ENCODE measurements at places on chromosomes 3 and 15. TPM values are rescaled to one million over a fixed set of nuclear protein-coding genes. Genes with fewer than 3 reads are reported as not detected.

The HRH1 gene
- 23.5 TPM for total RNA-seq

The KCNMB3 gene
- 2.1 TPM for total RNA-seq

The FAM3D gene
- 0.18 TPM for total RNA-seq

The ALDH1A3 gene
- total RNA-seq, result 27.1 TPM

The GNAT1 gene
- total RNA-seq, result not detected

The CPEB1 gene
- not detected for total RNA-seq

DNA sequence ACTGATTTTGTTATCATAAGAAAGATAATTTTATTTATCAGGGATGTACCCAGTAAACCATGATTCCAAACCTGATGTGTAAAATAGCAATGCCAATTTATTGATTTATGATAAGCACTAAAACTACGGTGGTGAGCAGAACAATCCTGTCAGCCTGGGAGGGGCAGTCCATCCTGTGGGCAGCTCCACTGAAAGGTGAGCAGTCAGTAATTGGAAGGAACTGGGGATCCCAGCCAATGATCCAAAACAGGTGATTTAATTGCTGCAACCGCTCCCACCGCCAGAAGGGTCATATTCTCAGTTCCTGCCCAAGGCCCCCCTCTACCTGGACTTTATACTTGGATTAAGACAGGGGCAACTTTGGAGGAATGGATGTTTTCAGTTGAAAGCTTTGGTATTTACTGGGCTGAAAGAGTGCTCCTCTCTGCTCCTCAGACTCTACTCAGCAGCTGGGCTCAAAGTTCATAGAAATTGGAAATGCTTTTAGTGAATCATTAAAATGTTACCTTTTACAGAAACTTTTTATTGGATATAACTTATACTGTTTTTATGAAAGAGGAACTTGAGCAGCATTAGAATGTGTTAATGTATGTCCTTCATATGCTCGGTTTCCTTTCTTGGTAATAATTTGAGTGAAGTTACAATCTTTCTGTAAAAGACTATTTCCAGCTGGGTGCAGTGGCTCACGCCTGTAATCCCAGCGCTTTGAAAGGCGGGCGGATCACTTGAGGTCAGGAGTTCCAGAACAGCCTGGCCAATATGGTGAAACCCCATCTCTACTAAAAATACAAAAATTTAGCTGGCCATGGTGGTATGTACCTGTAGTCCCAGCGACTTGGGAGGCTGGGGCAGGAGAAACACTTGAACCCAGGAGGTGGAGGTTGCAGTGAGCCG is 198.6 kb upstream of the IL12A start:
- DNase-seq, result no peak

DNA sequence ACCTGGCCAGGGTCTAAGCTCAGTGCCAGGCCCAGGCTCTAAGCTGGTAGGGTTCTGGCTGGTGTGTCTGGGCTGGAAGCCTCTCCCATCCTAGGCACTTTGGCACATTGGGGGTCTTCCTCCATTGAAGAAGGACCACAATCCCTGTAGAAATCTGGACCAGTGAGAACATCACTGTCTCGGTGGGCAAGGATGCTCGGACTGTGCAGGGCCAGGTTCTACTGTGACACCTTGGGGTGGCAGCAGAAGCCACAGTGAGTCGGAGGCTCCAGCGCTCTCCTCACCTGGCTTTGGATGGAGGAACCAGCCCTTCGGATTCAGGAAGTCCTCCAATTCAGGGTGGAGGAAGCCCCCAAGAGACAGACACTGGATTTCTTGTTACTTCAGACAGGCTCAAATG is 17.5 kb upstream of the HCN4 start:
- no peak for DNase-seq

DNA sequence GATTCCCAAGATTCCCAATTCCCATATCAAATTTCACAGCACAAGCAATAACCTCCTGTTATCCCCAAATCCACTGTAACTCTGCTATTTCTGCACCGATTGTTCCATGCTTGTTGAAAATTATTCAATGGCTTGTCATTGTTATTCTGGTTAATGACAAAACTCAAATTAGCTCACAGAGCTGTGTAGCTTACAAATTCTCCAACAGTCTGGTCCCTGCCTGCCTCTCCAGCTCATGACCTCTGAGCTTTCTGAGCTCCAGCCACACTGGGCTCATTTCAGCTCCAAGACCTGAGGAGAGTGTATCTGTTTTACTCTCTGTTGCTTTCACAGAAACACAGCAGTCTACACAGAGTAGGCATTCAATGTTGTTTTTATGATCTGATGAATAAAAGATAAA is 3.3 kb downstream of the DPPA2 start:
- DNase-seq, result no peak

GRCh38 chr15:96340598-96341512 is 10.4 kb downstream of the NR2F2 start:
- DNase-seq, result no peak

DNA sequence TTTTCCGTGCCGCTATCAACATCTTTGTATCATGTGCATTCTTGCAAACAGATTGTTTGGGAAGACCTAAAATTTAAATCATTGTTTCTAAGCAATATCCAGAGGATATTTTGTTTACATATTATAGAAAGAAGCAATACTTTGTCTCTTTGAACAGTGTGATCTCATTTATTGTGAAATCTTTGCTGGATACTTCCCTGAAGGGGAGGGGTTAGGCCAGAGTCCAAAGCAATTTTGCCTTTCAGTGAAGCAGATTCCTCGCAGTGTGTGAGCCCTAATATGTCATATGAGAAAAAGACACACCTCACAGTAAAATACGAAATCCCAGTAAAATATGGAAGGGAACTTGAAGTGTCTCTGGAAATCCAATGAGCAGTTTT is 158.7 kb upstream of the SLCO3A1 start:
- no peak for DNase-seq

DNA sequence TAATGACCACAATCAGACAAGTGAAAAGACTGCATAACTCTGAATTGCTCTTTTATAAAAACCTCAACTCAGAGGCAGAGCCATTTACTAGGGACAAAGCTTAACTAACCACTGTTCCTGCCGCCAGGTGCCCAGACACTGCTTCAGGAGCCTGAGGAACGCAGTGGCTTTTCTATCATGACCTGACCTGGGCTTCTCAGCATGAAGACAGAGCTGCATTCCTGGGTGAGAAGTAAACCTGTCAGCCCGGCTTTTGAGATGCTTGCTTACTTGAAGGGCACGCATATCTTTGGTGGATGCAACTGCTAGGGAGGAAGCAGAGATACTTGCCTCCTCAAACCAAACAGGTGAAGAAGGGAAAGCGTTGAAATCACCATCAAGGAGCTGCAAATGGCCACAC is 7.9 kb downstream of the LRRC31 start:
- no peak for DNase-seq

DNA sequence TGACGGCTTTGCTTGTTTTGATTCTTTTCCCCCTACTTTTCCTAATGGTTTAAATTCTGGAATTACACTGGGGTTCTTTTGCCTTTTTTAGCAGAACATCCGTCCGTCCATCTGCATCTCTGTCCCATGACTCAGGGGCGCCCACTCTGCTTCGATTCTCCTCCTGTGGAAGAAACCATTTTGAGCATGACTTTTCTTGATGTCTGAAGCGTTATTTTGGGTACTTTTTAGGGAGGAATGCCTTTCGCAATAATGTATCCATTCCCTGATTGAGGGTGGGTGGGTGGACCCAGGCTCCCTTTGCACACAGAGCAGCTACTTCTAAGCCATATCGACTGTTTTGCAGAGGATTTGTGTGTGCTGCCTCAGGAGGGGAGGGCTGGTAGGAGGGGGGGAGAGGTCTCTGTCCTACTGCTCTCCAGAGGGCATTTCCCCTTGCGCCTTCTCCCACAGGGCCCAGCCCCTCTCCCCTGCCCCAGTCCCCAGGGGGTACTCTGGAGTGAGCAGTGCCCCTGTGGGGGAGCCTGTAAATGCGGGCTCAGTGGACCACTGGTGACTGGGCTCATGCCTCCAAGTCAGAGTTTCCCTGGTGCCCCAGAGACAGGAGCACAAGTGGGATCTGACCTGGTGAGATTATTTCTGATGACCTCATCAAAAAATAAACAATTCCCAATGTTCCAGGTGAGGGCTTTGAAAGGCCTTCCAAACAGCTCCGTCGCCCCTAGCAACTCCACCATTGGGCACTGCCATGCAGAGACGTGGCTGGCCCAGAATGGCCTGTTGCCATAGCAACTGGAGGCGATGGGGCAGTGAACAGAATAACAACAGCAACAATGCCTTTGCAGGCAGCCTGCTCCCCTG is 19.5 kb upstream of the BSN start:
- no peak for DNase-seq

DNA sequence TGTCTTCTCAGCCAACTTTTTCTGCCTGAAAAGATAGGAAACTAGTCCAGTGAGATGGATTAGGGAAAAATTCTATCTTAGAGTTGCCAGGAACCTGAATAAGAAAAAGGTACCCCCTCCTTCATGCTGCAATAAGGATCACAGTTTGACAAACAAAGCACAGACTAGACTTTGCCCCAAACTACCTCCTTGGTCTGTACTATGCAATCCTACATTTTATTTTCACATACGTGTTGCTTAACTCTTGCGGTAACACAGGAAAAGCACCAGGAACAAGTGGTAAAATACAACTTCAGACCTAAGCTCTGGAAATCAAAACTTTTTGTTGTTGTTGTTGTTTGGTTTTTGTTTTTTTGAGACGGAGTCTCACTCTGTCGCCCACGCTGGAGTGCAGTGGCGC is 11.3 kb upstream of the IL12A start:
- DNase-seq, result no peak

DNA sequence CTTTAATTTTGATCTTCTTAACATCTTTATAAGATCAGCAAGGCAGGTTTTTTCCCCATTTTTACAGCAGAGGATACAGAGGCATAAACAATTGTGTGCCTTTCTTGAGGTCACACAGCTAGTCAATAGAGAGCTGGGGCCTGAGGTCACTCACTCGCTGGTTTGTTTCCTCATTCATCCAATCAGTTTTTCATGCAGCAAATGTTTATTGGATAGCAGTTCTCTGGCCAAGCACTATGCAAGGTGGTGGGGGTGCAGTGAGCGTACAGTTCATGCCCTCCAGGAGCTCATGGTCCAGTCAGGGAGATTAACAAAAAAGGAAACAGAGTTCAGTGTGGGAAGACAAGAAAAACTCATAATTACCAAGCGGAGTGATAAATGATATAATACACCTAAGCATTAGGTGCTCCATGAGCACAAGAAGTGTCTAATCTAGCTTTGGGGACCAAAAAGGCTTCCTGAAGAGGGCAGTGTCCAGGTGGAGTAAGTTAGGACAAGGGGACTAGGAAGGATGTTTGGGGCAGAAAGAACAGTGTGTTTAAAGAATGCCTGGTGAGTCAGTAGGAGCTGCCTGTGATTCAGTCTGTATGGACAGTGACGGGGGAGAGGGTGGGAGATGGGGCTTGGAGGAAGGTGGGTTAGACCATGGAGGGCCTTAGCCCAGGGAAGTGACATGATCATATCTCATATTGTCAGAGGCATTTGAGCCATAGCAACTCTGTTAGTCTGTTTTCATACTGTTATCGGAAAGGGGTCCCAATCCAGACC is 29.3 kb downstream of the MAP2K5 start:
- no peak for DNase-seq

GRCh38 chr3:2770451-2770850 is 339.7 kb downstream of the IL5RA start:
- no peak for DNase-seq

DNA sequence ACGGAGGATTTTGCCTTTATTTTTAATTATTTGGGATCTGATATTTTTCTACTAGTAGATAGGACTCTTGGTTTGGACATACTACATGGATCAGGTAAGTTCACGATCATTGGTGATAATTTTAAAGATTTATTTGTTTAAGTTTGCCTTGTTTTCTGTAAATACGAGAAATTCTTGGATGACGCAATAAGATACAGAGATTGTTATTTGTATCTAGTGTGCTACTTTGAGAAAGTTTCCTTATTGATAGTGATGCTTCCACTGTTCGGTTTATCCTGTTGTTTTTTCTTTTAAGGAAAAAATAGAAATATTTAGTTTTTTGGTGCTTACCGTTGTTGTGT is 577 bp downstream of the CHD2 start:
- DNase-seq, result no peak

- no peak for DNase-seq
These were observed 8.6 kb upstream of the CERS3 start for GRCh38 chr15:100537331-100537730.

DNA sequence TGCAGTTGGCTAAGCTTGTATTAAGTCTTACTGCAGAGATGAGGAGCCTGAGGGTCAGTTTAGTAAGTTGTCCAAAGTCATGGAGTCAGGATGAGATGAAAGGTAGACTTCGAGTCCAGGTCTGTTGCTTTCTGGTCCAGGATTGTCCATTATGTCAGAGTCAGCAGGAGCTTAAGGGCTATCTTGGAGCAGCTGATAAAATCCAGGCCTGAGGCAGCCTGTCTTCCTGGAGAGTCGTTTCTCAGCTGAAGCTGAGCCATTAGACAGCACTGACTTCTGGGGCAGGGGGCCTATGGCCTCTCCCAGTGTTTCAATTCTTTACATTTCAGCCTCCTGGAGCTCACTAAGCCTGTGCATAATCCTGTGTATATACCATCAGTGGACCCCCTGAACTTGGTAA is 219.5 kb upstream of the GAP43 start:
- no peak for DNase-seq

DNA sequence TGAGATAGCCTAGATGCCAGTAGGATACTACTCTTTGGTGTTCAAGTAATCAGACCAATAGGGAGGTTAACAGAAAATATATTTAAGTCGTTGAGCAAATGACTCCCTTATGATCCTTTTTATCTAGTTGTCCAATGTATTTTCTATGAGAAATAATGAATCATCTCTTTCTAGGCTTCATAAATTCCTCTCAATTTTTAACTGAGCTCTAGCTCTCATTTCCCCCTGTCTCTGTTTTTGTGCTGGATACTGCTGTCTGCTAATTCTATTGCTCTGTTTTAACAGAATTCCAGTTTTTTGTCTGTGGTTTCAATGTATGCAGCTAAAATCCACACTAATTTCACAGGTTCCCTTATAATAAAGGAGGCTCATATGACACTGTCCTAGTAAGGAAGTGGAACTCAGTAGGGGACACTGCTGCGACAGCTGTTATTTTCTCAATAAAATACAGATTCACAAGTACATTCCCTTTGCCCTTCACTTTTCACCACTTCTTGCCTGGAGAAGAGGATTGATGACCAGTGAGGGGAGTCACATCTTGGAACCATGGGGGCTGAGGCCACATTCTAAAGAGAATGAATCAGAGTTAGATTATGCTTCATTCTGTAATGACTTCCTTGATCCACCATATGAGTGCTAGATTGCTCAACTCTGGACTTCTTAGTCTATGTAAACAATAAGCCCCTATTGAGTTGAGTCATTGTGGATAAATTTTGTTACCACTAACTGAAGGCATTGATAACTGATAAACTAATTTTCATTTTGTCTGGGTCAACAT is 558.7 kb upstream of the KCNMB2 start:
- DNase-seq, result peak; percentile 22

- no peak for DNase-seq
These were observed 37.8 kb upstream of the GOLGA6L2 start for GRCh38 chr15:23484870-23485269.
